Anterior cingulate cortex (tissue), 58 donors: ENCODE measurements at places on chromosomes 3 and 15.

DNA sequence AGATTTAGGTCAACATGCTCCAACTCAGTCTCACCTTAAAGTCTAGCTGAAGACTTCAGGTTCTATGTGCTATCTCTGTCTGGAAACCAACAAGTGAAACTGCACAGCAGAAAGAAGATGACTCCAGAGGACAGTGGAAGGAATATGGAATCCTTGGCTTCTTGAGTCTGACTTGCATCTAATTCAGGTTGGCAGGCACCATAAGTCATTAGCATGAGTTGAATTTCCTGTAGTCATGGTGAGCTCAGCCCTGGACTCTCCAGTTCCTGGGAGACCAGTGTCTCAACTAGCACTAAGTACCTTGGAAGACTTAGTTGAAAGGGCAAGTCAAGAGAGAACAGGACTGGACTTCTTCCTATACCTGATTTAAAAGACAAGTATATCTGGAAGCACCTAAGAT is 129.7 kb downstream of the DTWD1 start:
- DNase-seq: no peak

DNA sequence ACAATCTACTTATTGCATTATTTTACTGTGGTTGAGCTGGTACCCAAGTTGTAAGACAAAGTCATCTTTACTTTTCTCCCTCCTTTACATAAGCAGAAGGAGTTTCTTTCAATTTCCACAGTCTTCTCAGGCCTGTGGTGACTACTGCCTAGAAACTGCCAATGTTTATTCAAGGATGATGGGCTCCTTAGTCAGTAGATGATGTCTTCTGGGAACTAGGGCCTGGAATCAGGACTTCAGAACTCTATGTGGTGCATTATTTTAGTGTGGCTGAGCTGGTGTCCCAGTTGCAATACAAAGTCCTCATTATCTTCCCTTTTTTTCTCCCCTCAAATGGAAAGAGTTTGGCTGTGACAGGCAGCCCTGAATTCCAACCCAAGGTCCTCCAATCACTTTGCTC is 1762.5 kb downstream of the SI start:
- DNase-seq: no peak

- DNase-seq: no peak
Observed at GRCh38 chr3:51500632-51501131, 867 bp upstream of the DCAF1 start.

GRCh38 chr15:50641318-50641717 is 45.3 kb downstream of the TRPM7 start:
- no peak for DNase-seq

DNA sequence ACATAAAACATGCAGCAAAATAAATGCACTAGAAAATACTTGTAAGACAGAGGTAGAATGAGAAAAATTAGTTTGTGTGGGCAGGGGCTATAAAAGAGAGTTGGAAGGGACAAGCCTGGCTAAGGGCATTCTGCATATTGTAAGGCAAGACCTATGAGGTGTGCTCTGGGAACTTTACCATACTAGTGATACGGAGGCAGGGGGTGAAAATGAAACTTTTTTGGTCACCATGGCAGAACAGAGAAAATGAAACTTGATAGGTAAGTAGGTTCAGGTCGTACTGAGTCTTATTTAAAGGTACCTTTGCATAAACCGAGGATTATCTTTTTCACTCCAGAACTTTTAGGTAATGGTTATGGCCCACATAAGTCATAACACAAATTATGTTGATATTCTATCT is 74.7 kb upstream of the ACKR4 start:
- DNase-seq: no peak

GRCh38 chr3:185555101-185555501 is 2.7 kb upstream of the LIPH start:
- no peak for DNase-seq

GRCh38 chr15:48604567-48604966 is 40.9 kb downstream of the FBN1 start:
- DNase-seq: no peak

DNA sequence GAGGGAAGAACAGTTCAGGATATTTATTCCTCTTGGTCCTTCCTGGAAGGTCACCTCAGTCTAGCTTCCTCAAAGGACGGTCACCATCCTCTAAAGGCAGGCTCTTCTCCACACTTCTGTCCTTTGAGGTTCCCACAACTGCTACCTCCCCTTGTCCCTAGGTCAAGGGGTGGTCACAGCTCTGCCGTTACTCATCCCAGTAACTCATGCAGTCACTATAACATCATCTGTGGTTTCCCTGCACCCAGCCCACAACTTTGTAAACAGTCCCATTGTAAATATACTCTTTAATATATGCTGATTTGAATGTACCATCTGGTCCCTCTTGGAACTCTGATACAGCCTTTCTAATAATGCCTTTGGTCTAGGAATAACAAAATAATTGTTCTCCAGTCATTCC is 887.4 kb downstream of the FHIT start:
- no peak for DNase-seq

DNA sequence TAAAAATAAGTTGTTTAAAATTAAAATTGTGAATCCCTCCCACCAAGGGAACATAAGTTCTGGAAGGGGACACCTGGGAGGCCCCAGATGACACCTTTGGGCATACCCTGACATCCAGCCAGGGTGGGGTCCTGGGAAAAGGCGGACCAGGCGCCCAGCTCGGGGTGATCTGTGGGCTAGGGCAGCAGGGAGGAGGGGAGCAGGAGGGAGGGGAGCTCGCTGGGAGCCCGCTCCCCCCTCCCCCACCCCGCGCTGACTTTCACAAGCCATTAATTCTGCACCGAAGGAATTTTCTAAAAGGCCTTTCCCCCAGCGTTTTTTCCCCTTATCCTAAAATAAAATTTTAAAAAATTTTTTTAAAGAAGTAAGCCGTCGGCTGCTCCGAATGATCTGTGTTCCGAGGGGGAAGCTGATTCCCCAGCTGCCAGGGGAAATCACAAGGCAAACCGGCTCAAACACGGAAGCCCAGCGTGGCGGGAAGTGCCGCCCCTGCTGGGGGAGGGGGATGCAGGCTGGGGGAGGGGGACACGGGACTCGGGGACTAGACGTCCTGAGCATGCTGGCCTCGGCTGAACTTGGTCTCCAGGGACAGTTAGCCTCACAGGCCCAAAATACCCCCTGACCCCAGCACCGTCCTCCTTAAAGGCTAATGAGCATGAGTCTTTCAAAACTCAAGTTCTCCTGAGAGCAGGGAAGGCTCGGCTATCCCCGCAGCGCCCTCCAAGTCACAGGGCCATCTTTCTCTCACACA is 13.9 kb downstream of the PLXND1 start:
- DNase-seq: no peak

- no peak for DNase-seq
Observed at GRCh38 chr3:176650478-176650877, 546.8 kb downstream of the TBL1XR1 start.

- no peak for DNase-seq
Observed at GRCh38 chr15:42483677-42484076, 7.3 kb downstream of the ZNF106 start.

DNA sequence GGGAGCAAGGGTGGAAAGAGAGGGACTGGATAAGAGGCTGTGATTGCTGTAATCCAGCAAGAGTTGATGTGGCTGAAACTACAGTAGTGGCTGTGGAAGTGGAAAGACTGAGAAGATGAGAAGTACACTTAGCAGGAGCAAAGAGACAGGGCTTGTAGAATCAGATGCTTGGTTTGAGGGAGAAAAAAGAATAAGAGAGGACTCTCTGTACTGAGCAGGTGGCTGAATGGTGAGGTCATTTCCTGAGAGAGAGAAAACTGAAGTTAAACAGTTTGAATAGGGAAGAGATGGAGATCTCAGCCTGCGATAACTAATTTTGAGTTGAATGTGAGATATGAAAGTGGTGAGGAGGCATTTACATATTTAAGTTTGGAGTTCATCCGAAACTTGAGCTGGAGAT is 95.8 kb upstream of the SLC25A36 start:
- DNase-seq: no peak

- no peak for DNase-seq
Observed at GRCh38 chr15:71276336-71276665, 161.0 kb downstream of the THSD4 start.

DNA sequence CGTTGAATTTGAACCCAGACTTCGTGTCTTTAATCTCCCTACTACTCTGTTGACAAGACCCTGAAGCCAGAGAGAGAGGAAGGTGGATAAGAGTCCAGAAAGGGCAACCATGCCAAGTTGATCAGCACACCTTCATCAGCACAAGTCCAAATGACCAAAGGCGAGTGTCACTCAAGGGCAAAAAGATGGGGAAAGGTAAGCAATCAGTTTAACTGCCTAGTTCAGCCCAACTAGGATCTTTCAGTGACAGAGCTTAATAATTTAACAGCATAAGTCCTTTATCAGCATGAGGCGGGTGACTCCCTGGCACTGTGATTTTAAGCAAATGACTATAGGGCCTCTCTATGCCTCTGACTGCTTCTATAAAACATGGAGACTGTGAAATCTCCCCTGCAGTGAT is 6.2 kb downstream of the SUCLG2 start:
- no peak for DNase-seq

GRCh38 chr3:133620066-133620784 is 41.5 kb downstream of the TOPBP1 start:
- no peak for DNase-seq
